ENCODE measurements at places on chromosomes 11 and 22.

DNA sequence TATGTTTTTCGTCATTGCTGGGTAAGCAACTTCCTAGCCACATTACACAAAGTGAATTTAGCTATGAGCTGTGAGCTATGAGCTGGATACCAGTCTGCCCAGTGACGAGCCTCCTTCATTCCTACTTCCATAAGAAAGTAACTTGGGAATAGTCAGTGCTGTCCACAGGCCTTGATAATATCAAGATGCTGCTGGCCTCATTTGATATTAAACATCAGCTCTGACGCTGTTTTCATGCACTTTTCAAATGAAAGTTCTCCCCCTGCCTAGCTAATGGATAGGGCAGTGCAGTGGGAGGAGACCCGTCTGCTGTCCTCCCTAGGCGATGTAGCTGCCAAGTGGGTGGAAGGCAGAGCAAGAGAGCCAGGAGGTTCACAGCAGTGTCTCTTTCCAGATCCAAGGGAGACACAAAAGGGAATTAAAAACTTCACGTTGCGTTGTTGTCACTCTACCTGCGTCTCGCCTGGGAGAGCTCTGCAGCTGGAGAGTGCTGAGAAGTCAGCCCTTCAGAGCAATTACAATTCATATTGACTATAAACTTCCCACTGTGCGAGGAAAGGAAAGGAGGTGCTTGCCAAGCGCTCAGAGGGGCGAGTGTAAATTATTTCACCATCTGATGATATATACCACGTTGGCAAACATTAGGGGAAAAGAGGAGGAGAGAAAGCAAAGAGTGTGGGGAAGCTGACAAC is 861.4 kb downstream of the NTM start:
- peak; percentile 98 for DNase-seq

GRCh38 chr11:10004526-10005113 is 289.4 kb downstream of the SBF2 start:
- no peak for DNase-seq

GRCh38 chr11:66003291-66003690 is 988 bp downstream of the BANF1 start:
- DNase-seq = peak; percentile 2

GRCh38 chr11:131033151-131033651 is 116.9 kb upstream of the SNX19 start:
- no peak for DNase-seq

DNA sequence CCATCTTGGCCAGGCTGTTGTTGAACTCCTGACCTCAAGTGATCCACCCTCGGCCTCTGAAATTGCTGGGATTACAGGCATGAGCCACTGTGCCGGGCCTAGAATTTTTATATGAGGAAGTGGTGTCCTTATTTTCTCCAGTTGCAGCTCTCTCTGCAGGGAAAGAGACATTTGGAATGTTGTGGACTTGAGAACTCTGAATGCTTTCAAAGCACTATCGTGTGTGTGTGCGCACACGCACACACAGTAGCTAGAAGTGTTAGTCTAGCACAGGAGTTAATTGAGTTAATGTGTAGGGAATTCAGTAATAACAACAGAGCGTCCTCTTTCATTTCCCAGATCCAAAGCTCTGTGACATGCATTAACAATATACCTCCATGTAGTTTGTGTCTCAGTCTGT is 164.0 kb upstream of the RASSF10 start:
- DNase-seq = no peak

GRCh38 chr11:120136356-120136755 is 1.6 kb downstream of the TRIM29 start:
- no peak for DNase-seq

- DNase-seq = peak; percentile 13
Measured at GRCh38 chr11:74388678-74389327, 9.4 kb downstream of the PGM2L1 start.

DNA sequence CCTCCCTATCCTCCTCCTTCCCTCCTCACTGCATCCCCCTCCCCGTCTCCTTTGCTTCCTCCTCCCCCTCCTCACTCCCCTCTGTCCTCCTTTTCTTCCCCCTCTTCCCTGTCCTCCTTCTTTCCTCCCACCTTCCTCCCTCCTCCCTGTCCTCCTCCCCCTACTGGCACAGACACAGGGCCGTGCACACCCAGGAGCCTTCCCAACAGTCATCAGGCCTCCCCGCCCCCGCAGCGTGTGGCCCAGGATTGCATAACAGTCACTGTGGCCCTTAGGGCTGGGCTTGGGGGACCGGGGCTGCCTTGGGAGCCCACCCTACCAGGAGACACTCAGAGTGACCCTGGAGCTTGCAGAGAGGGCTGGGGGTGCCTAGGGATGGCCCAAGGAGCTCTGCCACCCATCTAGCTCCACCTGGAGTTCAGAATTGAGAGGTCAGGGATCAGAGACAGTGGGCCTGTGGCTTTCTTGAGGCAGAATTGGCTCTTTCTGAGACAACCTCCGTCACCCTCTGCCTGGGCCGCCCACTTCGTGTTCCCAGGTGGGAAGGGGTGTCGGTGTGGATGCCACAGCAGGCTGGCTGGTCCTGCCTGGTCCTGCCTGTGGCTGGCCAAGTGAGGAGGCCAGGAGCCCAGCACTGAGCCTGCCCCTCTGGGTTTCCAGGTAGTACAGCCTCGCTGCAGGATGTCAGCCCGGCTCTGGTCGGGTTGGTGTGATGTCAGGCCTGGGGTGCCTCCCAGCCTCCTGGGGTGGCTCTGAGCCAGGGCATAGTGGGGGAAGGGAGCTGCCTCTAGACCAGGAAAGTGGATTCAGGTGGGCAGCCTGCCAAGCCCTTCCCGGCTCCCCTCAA is 1.6 kb downstream of the SPI1 start:
- DNase-seq = no peak

DNA sequence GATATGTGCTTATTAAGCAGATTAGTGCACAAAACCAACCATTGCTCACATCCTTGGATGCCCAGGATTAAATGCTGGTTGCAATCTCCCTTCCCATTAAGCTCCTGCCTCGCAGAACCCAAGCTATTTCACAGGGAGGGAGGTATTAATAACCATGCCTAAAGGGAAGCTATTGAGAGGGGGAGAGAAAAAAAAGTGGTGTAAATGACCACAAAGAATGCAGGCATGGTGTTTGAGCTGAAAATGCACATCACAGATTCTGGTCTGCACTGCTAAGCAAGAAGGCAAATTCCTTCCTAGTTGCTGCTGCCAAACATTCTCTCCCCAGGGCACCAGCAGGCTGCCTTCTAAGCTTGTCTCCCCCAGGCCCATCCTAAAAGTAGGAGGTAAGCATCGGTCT is 92.0 kb upstream of the ISX start:
- no peak for DNase-seq
